ENCODE measurements at places on chromosomes 6 and 20.
A peak's percentile ranks its signal among the peaks of the same experiment; 100 is the strongest.

DNA sequence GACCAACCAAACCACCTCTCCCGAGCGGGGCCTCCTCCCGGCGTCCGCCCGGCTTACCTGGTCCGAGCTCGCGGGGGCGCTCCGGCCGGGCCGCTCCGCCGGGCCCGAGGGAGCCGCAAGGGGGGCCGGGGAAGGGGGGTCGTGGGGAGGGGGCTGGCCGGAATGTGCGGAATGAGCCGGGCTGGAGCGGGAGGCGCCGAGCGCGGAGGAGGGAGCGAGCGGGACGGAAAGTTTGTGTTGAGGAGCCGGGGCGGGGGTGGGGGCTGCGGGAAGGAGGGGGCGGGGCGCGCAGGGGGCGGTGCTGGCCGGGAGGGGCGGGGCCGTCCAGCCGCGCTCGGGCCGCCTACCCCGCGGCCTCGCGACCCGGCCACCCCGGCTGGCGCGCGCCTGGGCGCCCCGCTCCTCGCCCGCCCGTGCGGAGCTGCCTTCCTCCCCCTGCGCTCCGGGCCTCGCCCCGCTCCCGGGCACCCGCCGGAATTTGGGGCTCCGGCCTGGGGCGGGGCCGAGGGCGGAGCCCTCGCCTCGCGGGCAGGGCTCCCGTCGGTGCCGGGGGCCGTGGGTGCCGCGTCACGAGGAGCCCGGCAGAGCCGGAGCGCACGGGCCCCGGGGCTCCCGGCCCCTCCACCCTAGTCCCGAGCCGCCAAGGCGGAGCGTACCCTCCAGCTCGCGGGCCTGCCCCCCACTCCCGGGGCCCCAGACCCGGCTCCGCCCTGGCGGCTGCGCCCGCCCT lies at the start of gene TEAD3:
Gene TEAD3, minus strand, starts transcription at position 239 of the 730 bp plus-strand sequence.
- DNase-seq, result no peak

DNA sequence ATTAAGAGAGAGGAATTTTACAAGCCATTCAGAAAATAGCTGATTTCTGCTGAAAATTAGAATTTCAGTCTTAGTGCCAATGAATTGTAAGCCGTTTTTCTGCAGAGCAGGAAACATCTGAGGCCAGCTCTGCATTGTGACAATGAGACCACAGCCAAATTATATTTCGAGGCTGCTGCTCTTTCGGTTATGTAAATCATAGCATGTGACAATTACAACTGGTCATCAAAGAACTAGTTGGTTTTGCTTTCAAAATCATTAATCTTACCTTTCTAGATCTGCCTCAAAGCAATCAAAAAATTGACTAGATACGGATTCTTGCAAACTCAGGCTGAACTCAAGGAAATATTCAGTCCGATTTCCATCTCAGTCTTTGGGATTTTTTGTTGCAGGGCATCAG lies 33.4 kb upstream of the INSM1 start:
- no peak for DNase-seq

GRCh38 chr6:16420715-16421461 lies 182.5 kb downstream of the GMPR start:
- no peak for DNase-seq

- DNase-seq, result no peak
Observed at GRCh38 chr6:164063346-164063745, 648.8 kb downstream of the QKI start.

DNA sequence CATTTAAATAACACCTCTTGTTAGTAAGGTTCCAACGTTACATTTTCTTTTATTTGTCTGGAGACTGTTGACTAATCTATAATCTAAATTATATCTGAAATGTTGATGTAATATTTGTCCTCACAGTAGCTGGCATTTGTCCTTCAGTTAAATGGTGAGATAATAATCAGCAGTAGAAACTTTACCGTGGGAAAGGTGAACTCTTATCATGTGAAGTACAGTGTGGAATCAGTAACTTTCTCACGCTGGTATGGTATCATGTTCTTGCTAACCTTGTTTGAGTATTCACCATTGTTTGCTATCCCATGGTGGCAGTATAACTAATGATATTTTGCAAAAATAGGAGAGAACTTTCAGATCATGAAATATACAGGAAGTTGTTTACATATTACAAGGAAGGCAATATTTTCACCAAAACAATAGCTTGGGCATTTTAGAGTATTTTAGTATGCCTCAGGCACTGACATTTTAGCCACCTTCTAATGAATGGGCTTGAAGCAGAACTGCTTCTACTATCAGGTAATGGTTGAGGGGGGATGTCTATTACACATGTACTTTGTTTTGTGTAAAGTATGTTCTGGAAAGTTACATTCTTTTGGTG lies 4.8 kb downstream of the GMNN start:
- no peak for DNase-seq

DNA sequence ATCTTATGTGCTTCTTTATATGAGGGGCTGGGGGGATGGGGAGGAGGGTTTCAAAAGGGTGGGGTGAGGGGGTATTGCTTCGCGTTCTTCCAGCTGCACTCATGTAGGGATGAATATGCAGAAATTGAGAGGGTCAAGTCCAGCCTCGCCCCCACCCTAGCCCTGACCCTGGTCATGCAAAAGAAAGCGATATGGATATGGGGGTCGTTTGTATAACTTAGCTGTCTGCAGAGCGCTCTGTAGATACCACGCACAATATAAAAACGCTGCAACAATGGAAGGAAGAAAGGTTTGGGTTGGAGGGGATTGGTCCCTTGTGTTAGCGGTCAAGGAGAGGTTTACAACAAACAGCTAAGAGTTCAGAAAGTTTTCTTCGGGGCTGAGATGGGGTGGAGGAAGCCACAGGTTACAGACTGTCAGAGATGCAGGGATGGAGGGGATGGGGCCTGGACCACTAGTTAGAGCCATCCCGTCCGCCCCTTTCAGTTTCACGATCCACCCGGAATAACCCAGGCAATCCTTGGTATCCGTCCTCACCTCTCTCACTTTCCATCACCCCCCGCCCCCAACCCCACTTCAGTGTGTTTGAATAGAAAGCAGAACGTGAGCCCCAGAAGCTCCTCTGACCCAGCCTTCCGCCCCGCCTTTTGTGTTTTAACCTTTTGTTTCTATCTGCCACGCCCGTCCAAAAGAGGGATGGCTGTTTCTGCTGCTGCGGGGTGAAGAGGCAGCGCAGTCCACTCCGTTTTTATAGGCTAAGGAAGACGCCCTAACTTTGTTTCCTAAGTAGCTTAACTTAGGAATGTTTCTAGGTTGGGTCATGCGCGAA lies 73.5 kb downstream of the SOX4 start:
- no peak for DNase-seq

DNA sequence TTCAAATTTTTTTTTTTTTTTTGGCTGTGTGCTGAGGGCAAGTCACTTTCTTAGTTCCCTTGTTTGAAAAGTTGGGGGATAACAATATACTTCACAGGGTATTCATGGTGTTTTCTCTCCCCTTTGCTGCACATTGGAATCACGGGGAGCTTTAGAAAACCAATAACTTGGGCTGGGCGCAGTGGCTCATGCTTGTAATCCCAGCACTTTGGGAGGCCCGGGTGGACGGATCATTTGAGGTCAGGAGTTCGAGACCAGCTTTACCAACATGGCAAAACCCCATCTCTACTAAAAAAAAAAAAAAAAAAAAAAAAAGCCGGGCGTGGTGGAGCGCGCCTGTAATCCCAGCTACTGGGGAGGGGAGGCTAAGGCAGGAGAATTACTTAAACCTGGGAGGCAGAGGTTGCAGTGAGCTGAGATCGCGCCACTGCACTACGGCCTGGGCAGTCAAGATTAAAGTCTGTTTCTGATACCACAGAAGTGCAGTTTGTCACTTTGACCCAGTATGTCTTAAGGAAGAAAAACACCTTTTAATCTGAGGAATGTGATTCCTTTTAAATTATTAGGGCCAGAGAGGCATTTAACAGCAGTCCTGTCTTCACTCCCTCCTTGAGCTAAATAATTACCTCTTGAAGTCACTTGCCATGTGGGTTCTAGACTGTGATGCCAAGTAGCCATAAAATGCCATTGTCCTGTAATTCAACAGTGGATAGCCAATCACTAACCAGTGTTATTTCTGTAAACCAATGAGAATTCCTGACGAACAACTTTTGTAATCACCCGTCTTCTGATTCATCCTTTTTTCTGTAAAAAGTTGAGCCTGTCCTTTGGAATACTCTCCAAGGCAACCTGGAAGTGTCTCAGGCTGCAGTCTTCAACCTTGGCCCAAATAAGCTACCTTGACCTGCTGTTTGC lies 16.1 kb downstream of the SRSF3 start:
- DNase-seq, result no peak

DNA sequence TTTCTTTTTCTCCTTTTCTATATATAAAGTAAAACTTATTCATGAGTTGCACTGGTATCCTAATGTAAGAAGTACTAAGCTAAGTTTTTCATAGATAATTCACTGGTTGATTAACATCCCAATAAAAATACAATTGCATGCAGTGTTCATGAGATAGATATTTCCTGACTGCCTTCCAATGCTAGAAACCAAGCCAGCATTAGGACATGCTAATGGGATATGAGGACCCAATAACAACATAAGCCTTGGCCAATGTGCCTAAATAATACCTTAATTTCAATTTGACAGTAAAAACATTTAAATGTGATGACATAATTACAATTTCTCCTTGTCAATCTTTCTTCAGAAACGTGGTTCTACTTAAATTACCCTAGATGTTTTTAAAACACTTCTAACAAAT lies 152.7 kb downstream of the RNGTT start:
- DNase-seq, result no peak

GRCh38 chr6:106895703-106896040 lies 78.9 kb downstream of the CD24 start:
- DNase-seq, result no peak

- no peak for DNase-seq
Observed at GRCh38 chr6:137353346-137353745, 134.2 kb upstream of the IFNGR1 start.

GRCh38 chr6:72580281-72580940 lies 41.5 kb upstream of the KCNQ5 start:
- DNase-seq, result peak; percentile 4

DNA sequence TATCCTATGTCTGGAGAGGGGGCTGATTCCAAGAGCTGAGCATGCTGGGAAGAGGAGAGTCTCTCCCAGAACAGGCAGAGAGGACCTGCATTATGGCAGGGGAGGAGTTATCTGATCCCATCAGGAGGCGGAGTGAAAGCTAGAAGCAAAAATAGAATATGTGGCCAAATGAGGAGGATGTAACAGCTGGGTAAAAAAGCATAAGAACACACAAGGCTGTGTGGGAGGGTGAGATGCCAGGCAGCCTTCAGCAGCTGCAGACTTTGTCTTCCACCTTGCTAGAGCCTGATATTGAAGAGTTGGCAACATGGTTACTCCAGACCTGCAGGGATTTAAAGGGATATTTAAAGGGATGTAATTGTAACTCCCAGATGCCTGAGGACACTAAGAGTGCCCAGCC lies 167.1 kb downstream of the PTPRT start:
- DNase-seq, result no peak

DNA sequence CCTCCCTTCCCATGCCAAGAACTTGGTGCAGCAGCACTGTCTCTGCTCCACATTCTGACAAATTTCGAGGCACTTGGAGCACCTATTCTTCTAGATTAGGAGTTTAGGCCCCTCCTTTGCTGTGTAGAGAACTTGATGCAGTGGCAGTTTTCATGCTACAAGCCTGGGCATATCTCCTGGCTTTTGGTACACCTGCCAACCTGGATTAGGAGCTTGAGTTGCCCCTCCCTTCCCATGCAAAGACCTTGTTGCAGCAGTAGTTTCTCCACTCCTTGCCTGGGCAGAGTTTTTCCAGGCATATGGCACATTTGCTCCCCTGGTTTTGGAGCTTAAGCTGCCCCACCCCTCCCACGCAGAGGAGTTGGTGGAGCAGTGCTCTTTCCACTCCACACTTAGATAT lies 956.1 kb downstream of the EYS start:
- no peak for DNase-seq

DNA sequence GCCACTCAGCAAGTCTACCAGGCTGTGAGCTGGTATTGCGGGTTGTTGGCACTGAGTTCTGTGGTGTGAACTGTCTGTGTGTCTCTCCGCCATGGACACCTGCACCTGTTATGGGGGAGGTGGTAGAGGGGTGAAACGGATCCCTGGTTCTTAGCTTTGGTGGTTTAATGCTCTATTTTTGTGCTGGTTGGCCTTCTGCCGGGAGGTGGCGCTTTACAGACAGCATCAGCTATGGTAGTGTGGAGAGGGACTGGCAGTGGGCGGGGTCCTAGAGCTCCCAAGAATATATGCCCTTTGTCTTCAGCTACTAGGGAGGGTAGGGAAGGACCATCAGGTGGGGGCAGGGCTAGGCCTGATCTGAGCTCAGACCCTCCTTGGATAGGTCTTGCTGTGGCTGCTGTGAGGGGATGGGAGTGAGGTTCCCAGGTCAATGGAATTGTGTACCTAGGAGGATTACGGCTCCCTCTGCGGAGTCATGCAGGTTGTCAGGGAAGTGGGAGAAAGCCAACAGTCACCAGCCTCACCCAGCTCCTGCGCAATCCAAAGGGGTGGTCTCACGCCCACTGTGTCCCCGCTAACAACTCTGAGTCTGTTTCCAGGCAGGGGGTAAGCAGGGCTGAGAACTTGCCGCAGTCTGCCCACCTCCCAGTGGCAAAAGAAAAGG lies 154.3 kb downstream of the CCDC170 start:
- DNase-seq, result no peak

DNA sequence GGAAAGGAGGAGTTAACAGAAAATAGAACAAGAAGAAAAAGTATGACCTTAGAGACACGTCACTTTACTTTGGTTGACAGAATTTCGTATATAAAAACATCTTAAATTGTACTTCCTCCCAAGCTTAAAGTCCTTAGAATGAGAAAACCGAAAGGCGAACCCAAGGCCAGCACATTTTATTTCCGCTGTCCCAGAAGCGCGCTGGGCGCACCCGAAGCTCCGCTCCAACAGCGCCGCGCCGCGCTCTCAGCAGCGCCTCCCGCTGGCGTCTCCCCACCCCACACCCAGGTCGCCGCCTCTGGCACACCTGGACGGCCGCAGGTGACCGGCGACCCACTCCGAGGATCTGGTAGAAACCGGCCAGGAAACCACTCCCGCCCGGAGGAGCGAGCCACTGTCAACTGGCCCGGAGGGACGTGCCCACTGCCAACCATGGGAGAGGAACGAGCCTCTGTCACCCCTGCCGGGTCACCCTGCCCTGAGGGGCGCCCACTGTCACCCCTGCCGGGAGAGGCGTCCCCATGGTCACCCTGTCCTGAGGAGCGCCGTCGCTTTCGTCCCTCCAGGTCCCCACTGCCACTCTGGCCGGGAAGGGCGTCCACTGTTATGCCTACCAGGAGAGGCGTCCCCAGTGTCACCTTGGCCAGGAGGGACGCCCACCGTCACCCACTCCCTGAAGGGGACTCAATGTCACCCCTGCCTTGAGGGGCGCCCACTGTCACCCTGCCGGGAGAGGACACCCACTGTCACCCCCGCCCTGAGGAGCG lies 824 bp downstream of the MPC1 start:
- peak; percentile 90 for DNase-seq
